ENCODE measurements at places on chromosomes 1 and 21. TPM values are rescaled to one million over a fixed set of nuclear protein-coding genes. Genes with fewer than 3 reads are reported as not detected.
A peak's percentile ranks its signal among the peaks of the same experiment; 100 is the strongest.

- peak; percentile 59 for DNase-seq
Observed at GRCh38 chr1:147669469-147670318, 630 bp downstream of the ACP6 start.

The AGMAT gene
- total RNA-seq: not detected

GRCh38 chr21:29656504-29657239, 283.1 kb downstream of the GRIK1 start:
- DNase-seq: no peak

GRCh38 chr1:162471290-162471853, 26.2 kb upstream of the UHMK1 start:
- no peak for DNase-seq

DNA sequence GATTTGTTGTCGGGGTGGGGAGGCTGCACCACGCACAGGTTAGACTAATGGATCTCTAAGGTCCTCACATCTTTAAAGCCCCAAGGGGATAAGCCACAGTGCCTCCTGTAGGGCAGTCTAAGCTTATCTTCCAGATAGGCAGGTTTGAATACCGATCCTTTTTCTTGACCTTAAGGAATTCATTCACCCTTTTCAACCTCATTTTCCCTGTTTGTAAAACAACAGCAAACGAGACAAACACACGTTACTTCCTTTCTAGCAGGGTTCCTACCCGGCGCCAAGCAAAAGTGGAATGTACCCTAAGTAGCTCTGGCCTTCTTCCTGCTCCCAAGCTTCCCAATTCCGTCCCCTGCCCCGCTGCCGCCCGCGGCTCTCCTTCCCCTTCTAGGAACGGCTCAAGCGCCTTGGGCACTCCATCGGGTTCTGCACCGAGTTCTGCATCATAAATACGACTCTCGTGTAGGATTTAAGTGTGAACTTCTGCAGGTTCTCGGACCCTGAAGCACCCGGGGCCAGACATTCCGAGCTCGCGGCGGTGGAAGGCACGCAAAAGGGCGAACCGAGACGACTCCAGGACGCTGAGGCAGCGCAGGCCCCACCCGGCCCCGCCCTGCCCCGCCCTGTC, 548 bp upstream of the CDC20 start:
- no peak for DNase-seq

The ACTL8 gene
- not detected for total RNA-seq

DNA sequence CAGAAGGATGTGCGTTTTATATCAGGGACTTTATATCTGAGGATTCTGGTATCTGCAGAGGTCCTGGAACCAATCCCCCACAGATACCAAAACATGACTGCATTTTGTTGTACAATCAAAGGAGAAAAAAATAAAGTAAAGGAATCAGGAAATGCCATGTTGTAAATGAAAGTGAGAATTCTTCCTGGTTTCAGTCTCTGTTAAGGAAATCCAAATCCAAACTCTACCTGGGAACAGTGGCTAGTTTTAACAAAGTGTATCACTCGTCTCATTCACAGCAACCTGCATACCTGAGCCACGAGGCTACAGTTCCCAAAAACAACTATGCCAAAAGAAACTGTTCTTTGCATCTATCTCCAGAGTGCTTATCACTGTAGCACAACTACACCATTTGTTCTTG, 77.3 kb upstream of the ATF3 start:
- no peak for DNase-seq

GRCh38 chr1:173405281-173405680, 71.9 kb upstream of the PRDX6 start:
- DNase-seq: no peak

- DNase-seq: no peak
Observed at GRCh38 chr1:116397728-116398127, 24.7 kb downstream of the ATP1A1 start.

- peak; percentile 19 for DNase-seq
Observed at GRCh38 chr1:21941370-21941769, 4.3 kb upstream of the HSPG2 start.

GRCh38 chr1:41200728-41201127, 41.4 kb downstream of the SCMH1 start:
- DNase-seq: no peak

The SAMD11 gene
- 2.1 TPM for total RNA-seq

GRCh38 chr1:12316331-12316730, 86.5 kb downstream of the VPS13D start:
- no peak for DNase-seq

DNA sequence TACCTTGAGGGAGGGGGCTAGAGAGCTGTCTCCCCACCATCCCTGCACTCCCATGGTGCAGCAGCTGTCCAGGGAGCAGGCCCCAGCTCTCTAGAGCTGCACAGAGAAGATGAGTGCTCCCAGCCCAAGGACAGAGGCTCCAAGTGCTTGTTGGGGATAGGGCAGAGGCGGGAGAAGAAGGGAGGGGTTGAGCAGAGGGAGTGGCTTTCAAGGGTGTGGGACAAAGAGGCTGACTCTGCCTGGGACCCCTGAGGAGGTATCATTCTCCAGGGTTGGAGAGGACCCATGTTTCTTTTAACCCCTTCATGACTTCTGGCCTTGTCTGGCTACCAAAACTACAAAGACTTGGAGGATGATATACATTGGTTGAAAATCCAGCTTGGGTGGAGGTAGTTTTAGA, 14.6 kb downstream of the FOXD2 start:
- DNase-seq: no peak

The LRRC38 gene
- 0.15 TPM for total RNA-seq

The COL16A1 gene
- total RNA-seq: 16.1 TPM

DNA sequence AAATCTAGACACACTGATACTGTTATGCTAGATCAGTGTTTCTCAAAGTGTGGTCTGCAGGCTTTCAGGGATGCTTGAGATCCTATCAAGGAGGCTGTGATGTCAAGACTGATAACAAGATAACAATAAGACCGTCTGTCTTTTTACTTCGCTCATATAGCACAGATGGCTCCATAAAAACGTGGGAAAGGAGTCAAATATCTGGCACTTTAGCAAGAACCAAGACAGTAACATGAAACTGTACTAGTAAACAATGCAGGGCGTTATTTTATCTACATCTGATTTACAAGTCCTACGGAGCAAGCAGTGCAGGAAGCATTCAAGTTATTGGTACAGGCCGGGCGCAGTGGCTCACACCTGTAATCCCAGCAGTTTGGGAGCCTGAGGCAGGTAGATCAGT, 3.6 kb upstream of the SPRR3 start:
- DNase-seq: no peak

DNA sequence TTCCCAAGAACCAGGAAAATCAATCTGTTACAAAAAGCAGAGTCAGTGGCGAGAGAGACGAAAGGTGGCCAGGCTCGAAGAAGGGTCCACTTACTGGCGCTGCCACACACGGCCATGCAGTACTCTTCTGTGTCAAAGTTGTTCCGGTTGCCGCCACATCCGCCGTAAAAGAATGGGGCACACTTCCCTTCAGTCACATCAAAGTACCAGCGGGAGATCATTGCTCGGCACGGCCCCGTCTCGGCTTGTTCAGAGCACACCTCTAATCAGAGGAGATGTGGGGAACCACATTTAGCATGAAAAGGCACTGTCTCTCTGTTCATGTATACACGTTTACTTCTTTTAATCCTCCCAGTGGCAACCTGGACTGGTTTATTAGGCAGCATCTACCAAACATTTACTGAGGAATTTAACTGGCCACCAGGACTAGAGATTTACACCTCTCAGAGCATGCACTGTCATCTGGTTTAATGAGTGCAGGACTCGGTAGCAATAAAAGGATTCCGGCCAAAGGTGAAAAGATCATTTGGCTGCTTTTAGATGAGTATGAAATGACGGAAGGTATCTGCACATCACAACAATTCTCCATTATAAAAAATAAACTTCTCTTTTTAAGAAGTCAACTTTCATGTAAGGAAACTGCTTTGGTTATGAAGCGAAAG, 170.5 kb downstream of the APP start:
- no peak for DNase-seq

- no peak for DNase-seq
Observed at GRCh38 chr1:200306944-200307754, 102.7 kb downstream of the ZNF281 start.

The TMIGD3 gene
- total RNA-seq: 0.64 TPM

The ARHGEF16 gene
- 1.7 TPM for total RNA-seq

- no peak for DNase-seq
Observed at GRCh38 chr1:21236178-21236577, 54.1 kb downstream of the ECE1 start.

DNA sequence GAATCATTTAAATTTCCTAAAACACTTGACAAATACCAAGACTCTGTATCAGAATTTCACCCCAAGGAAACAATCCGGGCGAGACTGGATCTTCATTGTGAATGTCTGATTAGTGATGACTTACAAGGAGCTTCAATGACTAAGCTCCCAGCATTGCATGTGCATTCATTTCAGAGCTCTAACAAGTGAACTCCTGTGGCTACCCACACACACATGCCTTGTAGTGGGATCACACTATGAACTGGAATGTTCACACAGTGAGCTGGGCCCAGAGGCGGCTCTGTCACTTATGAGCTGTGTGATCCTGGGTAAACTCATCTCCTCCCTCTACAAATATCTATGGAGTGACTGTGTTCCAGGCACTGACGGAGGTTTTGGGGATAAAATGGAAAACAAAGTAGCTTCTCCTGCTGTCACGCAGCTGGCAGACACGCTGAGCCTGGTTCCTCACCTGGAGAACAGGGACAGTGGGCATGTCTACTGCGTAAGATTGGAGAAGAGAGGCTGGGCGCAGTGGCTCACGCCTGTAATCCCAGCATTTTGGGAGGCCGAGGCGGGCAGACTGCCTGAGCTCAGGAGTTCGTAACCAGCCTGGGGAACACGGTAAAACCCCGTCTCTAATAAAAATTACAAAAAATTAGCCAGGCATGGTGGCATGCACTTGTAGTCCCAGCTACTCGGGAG, 56.9 kb downstream of the CLSTN1 start:
- DNase-seq: no peak

GRCh38 chr1:22282364-22282995, 139.6 kb upstream of the WNT4 start:
- DNase-seq: no peak

GRCh38 chr1:94677714-94678113, 136.2 kb upstream of the F3 start:
- no peak for DNase-seq

The GREM2 gene
- total RNA-seq: not detected

DNA sequence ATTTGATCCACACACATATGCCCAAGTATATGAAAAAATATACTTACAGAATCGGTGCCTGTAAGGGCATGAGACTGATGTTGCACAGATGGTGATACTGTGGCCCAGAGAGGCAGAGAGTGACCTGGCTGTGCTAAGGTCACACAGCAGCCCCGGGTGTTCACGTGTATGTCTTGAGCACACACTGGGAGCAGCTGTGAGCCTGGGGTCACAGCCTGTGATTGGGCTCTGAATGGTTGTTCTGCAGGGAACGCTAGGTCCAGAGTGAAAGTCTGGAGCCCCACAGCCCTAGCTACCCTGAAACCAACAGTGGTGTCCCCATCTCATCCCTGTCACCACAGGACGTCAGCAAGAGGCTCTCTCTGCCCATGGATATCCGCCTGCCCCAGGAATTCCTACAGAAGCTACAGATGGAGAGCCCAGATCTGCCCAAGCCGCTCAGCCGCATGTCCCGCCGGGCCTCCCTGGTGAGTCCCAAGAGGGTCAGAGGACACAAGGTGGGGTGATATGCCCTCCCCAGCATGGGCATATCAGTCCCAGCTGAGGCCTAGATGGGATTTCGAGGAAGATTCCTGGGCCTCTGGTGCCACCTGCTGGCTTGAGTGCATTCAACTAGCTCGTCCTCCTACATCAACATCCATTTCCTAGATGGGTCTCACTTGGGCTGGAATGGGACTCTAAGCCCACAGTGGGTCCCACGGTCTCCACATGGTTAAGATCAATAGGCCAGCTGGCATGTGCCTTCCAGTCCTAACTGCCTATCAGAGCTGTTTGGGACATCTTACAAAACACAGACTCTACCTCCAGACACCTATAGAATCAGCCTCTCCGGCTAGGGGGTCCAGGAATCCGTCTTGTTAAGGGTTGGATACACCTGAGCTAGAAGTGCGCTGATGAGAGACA, 19.7 kb downstream of the CDK18 start:
- peak; percentile 84 for DNase-seq

- no peak for DNase-seq
Observed at GRCh38 chr1:177023726-177024125, 140.8 kb downstream of the ASTN1 start.

The HEYL gene
- 15.0 TPM for total RNA-seq

DNA sequence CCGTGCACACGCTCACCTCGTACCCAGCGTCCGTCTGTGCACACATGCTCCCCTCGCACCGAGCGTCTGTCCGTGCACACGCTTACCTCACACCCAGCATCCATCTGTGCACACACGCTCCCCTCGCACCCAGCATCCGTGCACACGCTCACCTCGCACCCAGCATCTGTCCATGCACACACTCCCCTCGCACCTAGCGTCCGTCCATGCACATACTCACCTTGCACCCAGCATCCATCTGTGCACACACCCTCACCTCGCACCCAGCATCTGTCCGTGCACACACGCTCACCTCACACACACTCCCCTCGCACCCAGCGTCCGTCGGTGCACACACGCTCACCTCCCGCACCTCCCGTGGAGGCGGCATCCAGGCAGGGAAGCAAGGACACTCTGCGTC, 24.4 kb upstream of the COL18A1 start:
- DNase-seq: peak; percentile 15
